Stimulated activated CD8-positive, alpha-beta memory T cell treated with anti-CD3 and anti-CD28 coated beads, Interleukin-4, amount 100 ng/mL, for 4 hours (primary cell): ENCODE measurements at places on chromosomes 16 and 17.

- no peak for DNase-seq
Measured at GRCh38 chr16:18789515-18789849, 652 bp downstream of the RPS15A start.

- DNase-seq, result no peak
Measured at GRCh38 chr17:75927286-75927922, 13.4 kb downstream of the FBF1 start.

GRCh38 chr17:59219992-59220327 lies 351 bp upstream of the GDPD1 start:
- no peak for DNase-seq

DNA sequence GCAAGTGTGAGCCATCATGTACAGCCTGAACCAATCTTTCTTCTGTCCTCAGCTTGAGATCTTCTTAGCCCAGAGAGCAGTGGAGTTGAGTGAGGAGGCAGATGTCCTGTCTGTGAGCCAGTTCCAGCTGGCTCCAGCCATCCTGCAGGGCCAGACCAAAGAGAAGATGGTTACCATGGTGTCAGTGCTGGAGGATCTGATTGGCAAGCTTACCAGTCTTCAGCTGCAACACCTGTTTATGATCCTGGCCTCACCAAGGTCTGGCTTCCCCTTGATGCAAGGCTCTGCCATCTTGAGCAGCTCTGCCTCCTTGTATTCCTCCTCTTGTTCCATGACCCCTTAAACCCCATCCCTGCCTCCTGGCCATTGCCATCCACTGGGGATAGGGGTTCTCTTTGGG lies 9.6 kb downstream of the CDK5RAP3 start:
- DNase-seq, result no peak

DNA sequence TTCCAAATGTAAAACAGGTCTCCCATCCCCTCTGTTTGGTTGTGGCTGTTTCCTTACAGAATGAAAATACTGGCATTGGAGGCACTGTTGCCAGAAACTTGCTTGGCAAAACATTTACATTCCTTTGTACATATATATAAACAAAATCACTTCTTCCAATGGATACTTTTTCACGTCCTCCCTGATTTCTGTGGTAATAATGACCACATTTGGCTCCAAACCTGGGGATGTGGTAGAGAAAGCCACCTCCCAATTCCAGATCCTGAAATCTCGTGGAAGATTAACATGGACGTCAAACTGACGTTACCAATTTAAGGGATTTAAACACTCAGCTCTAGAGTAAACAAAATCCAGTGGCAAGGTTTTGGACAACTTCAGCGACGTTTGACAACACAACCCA lies 370.8 kb upstream of the ZFHX3 start:
- DNase-seq, result no peak

- DNase-seq, result no peak
Measured at GRCh38 chr16:67963662-67964321, 4.6 kb downstream of the SLC12A4 start.

GRCh38 chr17:16513873-16514272 lies 21.9 kb upstream of the LRRC75A start:
- no peak for DNase-seq

- no peak for DNase-seq
Measured at GRCh38 chr17:8680466-8681169, 50.1 kb upstream of the MYH10 start.

GRCh38 chr17:44880062-44880461 lies 19.2 kb downstream of the EFTUD2 start:
- DNase-seq, result no peak

GRCh38 chr17:70808596-70808995 lies 639.3 kb downstream of the KCNJ2 start:
- no peak for DNase-seq

DNA sequence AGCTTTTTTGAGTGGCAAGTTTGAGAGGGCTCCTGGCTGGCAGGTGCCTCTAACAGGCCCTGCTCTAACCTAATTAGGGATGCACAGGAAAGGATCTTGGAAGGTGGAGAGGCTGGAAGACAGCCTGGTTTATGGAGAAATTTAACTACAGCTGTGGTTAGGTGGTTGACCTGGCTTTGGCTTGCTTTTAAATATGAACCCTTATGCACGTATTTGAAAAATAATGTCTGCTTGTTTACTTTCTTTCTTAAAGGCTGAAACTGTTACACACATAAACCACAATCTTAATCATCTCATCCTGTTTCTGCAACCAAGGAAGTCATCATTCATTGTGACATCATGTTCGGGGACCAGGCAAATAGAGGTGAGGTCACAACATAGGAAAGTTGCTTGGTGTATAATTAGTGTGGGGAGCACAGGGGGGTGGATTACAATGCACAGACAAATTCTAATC lies 23.1 kb upstream of the DHRS13 start:
- DNase-seq, result peak; percentile 28

- DNase-seq, result peak; percentile 49
Measured at GRCh38 chr16:71484006-71484893, 4.9 kb downstream of the ZNF19 start.

- DNase-seq, result no peak
Measured at GRCh38 chr16:80347900-80348299, 192.9 kb upstream of the DYNLRB2 start.

GRCh38 chr17:16080366-16080765 lies 80.7 kb downstream of the TTC19 start:
- no peak for DNase-seq

DNA sequence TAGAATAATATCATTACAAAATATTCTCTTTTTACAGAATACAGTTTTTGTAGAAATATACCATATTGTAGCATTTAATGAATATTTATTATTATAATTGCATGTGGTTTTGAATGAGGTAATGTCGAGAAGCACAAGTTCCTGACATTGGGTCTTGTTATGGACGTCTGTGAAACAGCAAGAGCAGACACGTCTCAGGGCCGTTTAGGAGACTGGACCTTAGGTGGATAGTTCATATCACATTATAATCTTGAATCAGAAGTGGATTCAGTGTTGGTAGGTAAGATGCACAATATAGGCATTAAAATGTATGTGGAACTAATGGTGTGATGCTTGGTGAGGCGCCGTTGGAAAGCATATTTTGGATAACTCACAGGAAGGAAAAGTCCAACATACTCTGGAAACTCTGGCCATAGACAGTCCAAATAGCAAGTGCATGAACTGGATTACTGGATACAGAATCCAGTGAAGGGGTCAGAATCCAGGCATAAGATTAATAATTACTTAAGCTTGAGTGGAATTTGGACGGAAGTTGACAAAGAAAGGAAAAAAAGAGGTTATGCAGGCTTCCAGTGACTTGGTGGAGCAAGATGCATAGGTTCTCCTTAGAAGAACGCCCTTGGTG lies 17.2 kb downstream of the ABCA8 start:
- no peak for DNase-seq

DNA sequence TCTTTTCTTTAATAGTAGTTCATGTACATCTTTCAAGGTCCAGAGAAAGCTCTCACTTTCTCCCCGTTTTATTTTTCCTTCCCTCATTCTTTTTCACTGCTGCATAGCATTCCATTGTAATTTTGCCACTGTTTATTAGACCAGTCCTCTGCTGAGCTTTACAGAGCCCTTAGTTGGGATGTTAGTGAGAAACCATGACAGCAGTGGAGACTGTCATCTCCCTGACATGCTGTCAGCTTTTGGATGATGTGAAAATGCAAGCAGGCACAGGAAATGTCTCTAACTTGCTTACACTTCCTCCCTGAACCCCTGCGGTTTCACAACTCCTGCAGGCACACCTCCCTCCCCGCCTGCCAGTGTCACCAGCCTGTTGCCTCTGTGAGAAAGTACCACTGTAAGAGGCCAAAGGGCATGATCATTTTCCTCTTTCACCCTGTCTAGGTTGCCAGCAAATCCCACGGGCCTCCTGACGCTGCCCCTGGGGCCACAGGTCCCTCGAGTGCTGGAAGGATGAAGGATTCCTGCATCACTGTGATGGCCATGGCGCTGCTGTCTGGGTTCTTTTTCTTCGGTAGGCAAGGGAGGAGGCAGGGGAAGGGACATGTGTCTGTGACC lies at the start of gene ITGAL:
Gene ITGAL (plus strand): TSS at position 415 of the 615 bp plus-strand sequence. CDS start 96 bp downstream, at position 511.
- DNase-seq, result peak; percentile 80

- no peak for DNase-seq
Measured at GRCh38 chr16:57555831-57556230, 13.4 kb downstream of the ADGRG5 start.

DNA sequence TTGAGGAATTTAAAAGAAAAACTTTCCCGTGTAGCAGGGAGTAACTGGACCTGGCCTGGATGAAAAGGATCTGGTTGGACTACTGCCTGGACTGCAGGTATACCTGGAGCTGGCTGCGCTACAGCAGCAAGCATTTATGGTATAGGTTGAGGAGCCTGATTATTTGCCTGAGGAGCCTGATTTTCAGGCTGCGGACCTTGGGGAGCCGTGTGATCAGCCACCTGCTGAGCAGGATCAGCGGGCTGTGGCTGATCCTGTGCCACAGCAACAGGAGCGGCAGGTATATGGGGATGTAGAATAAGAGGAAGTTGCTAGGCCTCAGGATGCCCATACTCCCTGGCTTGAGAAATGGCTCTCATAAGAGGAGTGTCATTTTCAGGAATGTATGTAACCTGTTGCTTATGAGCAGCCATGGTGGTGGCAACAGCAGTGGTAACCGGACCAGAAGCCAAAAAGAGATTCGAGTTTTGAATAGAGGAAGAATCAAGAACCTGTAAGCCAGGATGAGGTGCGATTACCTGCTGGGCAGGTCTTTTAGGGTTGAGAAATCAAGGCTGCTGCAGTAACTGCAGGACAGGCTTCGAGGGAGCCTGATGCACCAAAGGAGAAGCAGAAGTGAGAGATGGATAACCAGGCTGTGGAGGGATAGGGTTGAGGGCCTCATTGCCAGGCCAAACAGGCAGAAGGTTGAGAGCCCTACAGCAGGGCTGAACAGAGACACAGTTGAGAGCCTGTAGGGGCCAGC lies 60.9 kb upstream of the ARL4D start:
- no peak for DNase-seq

GRCh38 chr17:61238455-61238933 lies 161.1 kb upstream of the TBX2 start:
- DNase-seq, result no peak

- no peak for DNase-seq
Measured at GRCh38 chr17:32943647-32944191, 15.8 kb downstream of the TMEM98 start.

DNA sequence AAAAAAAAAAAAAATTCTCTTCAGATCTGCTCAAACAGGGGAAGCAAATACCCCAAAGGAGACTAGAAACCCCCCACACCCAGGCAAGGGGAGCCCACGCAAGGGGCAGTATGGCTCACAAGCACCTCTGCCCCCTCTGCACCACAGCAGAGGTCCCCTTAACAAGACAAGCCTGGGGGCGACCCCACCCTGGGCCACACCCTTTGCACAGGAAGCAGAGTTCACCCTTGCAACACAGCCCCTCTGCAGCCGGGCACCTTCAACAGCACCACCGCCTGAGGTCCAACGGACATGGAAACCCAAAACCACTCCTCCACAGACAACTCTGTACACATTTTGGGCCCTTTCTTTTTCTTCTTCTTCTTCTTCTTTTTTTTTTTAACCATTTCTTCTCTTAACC lies 12.8 kb downstream of the AXIN1 start:
- no peak for DNase-seq

- no peak for DNase-seq
Measured at GRCh38 chr17:33732116-33732515, 439.0 kb upstream of the ASIC2 start.

DNA sequence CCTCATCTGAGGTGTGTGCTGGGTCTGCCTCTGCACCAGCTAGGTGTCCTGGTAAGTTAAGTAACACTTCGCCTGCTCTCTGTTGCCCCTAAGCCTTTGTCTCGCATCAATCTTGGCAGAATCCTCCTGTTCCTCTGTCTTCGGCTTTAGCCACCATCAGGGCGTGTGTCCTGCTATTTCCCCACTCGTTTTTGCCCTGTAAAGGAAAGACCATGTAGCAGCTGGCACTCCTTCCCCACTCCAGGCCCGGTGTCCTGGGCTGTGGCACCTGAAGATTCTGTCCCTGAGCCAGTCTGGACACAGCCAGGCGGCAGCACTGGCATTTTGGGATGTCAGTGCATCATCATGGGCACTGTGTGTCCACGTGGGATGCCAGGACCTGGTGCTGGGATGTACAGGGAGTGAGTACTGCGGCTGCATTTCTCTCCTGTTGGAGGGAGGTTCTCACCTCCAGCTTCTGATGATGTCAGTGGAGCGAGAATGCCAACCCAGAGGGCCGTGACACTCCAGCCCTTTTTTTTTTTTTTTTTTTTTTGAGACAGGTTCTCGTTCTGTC lies 26.2 kb upstream of the FOXK2 start:
- no peak for DNase-seq

- no peak for DNase-seq
Measured at GRCh38 chr17:77565166-77565565, 393.3 kb upstream of the TNRC6C start.

DNA sequence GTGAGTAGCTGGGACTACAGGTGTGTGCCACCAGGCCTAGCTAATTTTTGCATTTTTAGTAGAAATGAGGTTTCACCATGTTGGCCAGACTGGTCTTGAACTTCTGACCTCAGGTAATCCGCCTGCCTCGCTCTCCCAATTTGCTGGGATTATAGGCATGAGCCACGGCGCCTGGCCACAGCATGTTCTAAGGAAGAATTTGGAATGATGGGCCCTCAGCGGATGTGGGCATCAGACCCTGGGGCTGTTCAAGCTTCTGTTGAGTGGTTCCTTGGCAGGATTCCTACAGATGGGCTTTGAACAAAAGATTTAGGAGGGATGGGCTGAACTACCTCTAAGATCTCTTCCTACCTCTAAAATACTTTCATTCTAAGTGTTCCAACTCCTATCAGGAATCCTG lies 4.1 kb downstream of the PRPSAP2 start:
- DNase-seq, result no peak

DNA sequence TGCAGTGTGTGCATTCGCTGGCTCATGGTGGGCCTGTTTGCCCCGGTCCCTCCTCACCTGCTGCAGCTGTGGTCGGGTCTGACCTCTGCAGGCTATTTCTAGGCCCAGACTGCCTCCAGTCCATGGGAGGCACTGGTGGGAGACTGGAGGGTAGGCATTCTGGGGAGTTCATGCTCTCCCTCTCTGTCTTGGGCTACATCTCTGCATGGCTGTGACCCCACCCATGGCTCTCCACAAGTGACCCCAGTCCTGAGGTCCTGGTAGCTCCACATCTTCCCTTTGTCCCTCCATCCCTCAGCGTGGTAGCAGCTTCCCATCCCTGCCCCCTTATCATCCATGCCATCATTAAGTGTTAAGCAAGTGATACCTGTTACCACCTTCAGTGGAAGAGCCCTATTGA lies 107.8 kb upstream of the SEC14L1 start:
- DNase-seq, result no peak

- DNase-seq, result peak; percentile 33
Measured at GRCh38 chr16:22321340-22322001, 24.3 kb downstream of the POLR3E start.

GRCh38 chr16:66706506-66706880 lies 9.9 kb upstream of the CMTM4 start:
- no peak for DNase-seq

DNA sequence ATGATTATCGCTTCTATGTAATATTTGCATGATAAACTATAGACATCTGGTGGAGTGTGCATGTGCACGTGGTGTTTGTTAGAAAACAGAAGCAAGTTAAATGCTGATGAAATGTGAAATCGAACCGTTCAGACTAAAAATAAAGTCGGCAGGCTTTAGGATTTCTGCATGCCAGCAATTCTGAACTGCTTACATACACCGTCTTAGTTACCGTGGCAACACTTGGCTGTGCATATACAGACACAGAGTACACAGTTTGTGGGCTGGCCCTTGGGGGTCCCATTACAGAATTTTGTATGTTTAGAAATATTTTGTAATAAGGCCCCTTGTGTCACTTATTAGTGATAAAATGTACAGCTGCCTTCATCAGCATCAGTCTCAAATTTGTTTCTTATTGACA lies 605.5 kb downstream of the RBFOX1 start:
- DNase-seq, result no peak
